ENCODE measurements at places on chromosomes 1 and 21.

- no peak for ATAC-seq
Observed at GRCh38 chr1:189697113-189697512, 780.6 kb downstream of the BRINP3 start.

DNA sequence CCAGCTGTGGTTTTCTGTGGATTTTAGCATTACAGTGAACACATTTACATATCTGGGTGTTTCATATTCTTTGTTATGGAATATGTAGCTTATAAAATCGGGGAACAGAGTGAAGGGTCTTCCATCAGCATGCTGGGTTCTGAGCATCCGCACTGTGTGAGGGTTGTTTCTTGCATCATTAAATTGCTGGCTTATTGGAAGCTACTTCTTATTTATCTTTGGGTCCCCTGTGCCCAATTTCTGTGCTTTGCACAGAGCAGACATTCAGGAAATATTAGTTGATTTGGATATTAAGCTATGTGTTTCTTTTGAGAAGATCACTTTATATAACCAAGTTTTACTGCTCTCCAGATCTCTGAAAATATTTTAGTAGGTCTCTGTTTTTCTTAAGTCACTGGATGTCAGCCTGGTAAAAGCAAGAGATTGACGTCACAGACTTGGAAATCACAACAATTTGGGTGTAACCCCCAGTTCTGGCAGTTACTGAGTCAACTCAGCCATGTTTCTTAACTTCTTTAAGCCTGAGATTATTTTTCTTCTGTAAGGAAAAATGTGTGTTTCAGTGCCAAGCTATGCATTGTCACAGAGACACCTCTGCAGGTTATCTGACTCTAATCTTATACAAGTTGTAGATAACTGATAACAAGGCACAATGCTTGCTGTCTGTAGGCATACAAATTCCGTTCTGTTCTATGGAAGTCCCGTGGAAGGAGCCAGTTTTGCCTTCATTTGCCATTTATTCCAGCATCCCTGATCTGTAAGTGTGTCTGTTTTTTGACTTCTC, 258.3 kb upstream of the KAZN start:
- no peak for ATAC-seq

GRCh38 chr1:81811757-81812371, 11.1 kb downstream of the ADGRL2 start:
- no peak for ATAC-seq

GRCh38 chr1:65429806-65430205, 9.3 kb downstream of the LEPR start:
- no peak for ATAC-seq

GRCh38 chr1:64093941-64094340, 109.5 kb upstream of the UBE2U start:
- no peak for ATAC-seq

DNA sequence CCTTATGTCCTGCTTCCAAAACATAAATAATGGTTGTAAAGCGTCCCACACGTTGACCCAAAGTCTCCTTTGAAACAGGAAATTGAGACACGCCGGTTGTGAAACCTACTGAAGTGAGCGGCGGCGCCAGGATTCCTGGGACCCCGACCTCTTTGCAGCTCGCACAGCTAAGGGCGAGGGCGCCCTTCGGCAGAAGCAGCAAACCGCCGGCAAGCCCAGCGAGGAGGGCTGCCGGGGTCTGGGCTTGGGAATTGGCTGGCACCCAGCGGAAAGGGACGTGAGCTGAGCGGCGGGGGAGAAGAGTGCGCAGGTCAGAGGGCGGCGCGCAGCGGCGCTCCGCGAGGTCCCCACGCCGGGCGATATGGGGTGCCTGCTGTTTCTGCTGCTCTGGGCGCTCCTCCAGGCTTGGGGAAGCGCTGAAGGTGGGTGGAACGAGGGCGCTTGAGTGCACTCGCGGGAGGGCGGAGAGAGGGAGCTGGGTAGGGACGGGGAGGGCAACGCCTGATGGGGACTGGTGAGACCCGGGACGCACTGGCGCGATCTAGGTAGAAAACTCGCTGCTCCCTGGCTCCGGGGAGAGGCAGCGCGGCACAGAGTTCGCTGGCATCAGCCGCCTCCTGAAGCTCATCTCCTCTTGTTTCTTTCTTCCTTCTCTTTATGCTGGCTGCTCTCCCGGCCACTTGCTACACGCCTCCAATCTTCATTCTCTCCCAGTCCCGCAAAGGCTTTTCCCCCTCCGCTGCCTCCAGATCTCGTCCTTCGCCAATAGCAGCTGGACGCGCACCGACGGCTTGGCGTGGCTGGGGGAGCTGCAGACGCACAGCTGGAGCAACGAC, at the start of gene CD1D:
Gene CD1D, plus strand, starts transcription at position 155 of the 836 bp plus-strand sequence. Its CDS starts 207 bp downstream, at position 362.
- peak; percentile 58 for ATAC-seq

GRCh38 chr1:180519846-180520245, 17.5 kb upstream of the ACBD6 start:
- ATAC-seq = no peak

DNA sequence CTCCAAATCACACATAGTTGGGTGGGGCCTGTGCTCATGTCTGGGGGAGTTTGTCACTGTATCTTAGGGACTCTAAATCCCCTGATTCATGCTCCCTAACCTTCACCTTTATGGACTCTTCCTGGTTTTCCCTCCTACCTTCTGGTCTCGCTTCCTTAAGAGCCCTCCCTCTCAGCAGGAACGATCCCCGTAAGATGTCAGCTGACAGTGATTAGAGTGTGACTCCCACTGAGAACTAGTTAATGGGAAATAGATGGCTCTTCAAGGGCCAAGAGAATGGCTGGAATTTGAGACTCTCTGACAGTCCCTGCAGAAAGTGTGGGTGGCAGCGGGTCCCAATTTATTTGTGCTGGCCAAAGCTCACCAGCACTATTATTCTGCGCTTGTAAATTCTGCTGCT, 22.0 kb downstream of the LYPD8 start:
- ATAC-seq = no peak

- ATAC-seq = no peak
Observed at GRCh38 chr1:231395076-231395997, 26.8 kb downstream of the EGLN1 start.

- no peak for ATAC-seq
Observed at GRCh38 chr1:153262070-153262366, 2.5 kb downstream of the LORICRIN start.

DNA sequence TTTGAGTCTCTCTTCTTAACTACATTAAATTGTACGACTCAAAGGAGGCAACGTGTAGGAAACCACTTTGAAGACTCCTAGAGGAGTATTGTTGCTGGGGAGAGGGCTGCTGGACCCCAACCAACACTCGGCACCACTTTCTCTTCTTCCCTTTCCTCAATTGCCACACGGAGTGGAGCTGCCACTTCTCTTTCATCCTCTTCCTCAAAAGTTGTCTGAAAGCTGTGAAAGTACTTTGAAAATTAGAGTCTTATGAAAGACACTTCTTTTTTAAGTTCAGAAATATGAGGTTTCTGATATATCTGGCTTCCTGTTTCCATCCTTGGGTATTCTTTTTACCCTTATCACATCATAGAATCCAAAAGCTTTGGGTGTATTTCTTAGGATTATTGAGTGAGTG, 59.5 kb downstream of the MRPS6 start:
- ATAC-seq = no peak

DNA sequence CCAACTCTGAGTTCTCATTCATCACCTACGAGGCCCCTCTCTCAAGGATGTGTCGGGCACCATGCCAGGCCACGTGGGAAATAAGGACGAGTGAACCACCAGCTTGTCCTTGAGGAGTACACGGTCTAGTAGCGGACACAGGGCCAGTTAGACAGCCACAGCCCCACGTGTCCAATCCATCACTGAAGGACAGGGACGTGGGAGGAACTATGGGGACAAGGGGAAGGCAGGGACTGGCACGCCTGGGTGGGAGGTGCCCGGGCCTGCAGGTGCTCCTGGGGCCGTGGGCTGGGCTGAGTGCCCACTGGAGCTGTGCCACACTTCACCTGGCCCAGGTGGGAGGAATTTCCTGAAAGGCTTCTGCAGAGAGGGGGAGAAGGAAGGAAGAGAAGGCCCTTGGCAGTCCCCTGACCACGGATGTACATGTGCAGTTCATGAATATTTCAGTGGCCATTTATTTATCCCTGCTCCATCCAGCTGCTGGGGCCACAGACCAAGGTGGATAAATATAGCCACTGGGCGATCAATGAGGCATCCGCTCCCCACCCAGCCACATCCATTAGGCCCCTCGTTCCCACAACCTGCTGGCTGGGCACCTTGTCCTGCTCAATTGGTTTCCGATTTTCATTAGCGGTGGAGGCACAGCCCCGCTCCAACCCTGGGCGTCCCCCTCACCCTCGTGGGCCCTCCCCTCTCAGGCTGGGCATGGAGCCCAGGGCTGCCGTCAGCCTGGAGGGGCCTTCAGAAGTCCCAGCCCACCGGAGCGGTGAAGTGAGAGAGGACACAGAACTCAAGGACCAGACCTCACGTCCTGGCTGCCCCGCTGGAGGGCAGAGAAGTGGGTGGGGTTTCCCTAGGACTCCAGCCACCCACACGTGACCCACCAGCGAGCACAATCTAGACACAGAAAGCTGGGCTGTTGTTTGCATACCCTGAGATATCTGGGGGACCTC, 59.5 kb downstream of the CASZ1 start:
- no peak for ATAC-seq

- ATAC-seq = no peak
Observed at GRCh38 chr1:12485231-12486058, 132.6 kb downstream of the DHRS3 start.

GRCh38 chr1:160373696-160374095, 6.8 kb downstream of the NHLH1 start:
- ATAC-seq = no peak

- no peak for ATAC-seq
Observed at GRCh38 chr1:5836776-5837440, 155.3 kb downstream of the NPHP4 start.

DNA sequence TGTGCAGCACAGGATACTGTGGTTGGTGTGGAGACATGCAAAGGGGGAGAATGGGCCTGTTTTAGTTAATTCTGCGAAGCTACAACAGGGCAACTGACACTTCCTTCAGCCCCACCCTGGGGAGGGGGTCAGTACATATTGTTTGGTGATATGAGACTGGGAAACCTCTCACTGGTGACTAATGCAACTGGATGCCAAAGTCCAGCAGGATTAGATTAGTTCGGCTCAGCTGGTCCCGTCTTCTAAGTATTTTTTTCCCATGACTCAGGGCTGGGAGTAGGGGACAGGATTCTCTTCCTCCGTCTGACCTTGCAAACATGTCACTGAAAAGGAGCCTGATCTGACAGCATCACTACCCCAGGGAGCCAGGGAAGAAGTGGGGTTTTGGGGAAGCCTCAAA, 43.0 kb downstream of the PLXNA2 start:
- no peak for ATAC-seq

GRCh38 chr1:9111357-9111691, 17.6 kb downstream of the GPR157 start:
- ATAC-seq = no peak

- no peak for ATAC-seq
Observed at GRCh38 chr21:16159213-16159970, 429.6 kb downstream of the USP25 start.

DNA sequence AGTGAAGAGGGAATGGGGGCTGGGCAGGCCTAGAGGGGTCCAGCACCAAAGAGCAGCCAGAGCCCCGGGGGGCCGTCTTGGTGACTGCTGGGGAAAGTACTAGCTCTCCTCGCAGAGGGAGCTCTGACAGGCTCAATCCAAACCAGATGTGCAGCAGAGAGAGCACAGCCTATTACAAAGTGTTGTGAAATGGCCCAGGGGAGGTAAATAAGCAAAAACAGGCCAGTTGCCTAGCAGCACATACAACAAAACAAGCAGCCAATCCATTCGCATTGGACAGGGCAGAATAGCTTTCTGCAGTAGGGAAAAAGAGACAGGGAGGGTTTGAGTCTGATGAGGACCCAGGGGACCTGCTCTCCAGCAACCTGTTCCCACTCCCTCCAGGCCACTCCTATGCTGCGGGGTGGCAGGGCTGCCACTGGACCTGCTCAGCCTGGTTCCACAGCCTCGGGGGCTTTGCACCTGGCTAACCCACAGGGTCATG, 239.6 kb upstream of the FGGY start:
- ATAC-seq = peak; percentile 16

- no peak for ATAC-seq
Observed at GRCh38 chr1:176205332-176205914, 1.7 kb downstream of the COP1 start.

- ATAC-seq = no peak
Observed at GRCh38 chr1:62022382-62022983, 172.2 kb upstream of the L1TD1 start.

DNA sequence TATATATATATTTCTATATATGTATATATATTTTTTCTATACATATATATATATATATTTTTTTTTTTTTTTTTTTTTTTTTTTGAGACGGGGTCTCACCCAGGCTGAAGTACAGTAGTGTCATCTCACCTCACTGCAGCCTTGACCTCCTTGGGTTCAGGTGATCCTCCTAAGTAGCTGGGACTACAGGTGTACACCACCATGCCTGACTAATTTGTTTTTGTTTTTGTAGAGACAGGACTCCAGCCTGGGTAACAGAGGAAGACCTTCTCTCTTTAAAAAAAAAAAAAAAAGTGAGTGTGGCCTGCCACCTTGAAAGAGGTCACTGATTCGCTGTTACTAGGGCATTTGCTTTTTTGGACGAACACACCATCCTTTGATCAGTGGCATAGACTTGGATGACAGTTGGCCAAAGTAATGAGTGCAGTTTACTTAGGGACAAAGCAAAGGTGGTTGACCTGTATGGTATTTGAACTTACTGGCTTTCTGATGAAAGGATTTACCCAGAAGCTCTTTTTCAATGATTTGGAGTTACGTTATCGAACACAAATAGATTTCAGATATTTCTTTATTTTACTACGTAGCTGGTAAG, 10.8 kb downstream of the SLC25A33 start:
- no peak for ATAC-seq

GRCh38 chr1:234164098-234164709, 209.1 kb upstream of the COA6 start:
- ATAC-seq = no peak

GRCh38 chr21:36129219-36129618, 5.7 kb upstream of the CBR3 start:
- no peak for ATAC-seq

DNA sequence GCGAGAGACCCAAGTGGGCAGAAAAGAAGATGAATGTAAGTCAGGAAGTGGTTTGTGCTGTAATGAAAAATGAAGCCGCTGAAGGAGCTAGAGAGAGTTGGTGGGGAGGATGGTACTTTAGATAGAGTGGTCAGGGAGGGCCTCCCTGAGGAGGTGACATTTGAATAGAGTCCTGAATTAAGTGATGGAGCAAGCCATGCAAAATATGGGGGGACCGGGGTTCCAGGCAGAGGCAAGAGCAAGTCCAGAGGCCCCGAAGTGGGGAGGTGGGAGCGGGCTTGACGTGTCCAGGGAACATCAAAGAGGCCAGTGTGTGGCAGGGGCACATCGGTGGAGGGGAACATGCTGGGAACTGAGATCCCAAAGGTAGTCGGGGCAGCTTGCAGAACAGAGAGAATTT, 43.1 kb downstream of the OPRD1 start:
- ATAC-seq = no peak
